Foreskin melanocyte (primary cell): ENCODE measurements at places on chromosomes 5 and 9.

- no peak for DNase-seq
These were observed 23.1 kb downstream of the GAS1 start for GRCh38 chr9:86924206-86924605.

- no peak for DNase-seq
These were observed 1.0 kb upstream of the ZCCHC7 start for GRCh38 chr9:37119360-37119759.

GRCh38 chr9:94139672-94140417 is 55.6 kb downstream of the PTPDC1 start:
- peak; percentile 82 for DNase-seq

DNA sequence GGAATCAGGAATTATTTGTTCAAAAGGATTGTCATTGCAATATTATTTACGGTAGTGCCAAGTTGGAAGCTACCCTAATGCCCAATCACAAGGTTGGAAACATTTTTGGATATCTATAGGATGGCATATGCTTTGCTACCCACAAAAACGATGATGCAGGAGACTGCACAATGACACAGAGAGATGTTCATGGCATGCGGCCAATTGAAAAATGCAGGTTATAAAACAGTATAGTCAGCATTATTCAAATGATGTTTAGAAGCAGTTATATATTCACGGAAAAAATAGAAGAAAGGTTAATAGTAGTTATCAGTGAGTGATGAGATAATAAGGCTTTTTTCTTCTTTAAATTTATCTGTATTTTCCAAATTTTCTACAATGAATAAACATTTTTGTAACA is 5.9 kb upstream of the ACSL6 start:
- no peak for DNase-seq

DNA sequence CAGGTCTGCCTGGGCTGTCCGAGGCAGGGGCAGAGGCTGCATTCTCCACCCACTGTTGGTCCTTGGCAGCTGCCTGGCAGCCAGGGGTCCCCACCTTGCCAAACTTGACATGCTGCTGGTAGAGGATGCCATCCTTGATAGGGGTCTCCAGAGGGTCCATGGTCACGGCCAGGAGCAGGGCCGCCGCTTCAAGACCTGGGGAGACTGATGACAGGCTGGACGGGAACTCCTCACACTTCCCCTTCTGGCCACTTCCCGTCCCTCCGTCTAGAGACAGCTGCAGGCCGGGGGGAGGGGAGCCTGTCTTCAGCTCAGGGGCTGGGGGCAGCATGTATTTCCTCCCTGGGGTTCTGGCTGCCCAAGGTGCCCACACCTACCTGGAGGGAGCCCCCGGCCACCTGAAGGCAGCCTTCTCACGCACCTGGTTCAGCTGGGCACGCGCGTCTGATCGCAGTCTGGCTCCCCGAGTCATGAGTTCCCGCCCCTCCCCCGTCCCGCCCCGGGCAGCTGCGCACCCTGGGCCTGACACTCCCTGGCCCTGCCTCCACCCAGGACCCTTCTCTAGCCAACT is at the start of gene DOK3:
Gene DOK3, minus strand, starts transcription at position 446 of the 571 bp plus-strand sequence. Its CDS starts 286 bp downstream, at position 160.
- no peak for DNase-seq

DNA sequence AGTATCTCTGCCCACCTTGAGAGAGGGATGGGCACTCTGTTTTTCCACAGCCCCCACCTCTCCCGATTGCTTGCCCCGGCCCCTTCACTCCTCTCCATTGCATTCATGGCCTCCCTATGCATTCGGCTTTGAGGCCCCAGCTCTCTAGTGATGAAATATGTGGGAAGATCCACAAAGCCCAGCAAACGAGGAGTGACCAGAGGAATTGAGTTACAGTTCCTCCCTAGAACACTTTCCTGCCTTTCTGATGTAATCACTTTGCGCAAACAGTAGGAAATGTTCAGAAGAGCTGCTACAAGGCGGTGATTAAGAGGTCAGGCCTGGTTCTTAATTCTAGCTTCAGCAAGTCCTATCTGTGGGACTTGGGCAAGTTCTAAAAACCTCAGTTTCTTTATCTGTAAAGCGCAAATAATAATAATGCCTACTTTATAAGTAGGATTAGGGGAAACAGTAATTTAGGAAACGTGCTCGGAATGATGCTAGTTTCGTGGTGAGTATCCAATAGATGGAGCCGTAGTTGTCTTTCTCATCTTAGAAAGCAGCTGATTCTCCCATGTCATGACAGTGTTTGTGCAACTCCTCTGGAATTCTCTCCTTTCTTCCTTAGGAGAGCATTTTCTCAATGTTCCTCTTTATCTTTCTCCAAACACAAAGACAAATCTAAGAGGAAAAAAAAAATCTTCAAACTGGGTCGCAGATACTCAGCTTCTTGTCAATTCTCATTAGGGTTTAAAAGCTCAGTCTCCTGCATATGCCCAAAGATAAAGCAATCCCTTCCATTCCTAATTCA is 99.5 kb upstream of the MSX2 start:
- no peak for DNase-seq

DNA sequence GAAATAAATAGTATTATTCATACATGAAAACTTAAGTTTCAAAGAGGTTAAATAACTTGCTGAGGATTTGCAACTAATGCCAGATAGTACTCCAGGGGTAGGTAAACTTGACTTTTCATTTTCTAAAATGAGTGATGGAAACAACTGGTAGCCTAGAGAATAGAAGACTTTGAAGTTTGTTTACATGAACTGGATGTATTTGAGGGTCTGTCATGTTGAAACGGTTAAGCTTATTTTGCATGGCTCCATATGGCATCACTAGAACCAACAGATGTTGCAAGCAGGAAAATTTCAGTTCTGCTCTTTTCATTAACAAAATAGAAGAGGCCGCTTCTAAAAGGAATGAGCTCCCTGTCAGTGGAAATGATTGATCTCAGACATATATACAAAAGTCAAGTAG is 105.1 kb upstream of the SGCD start:
- DNase-seq: no peak
